ENCODE measurements at places on chromosomes 1 and 21.

DNA sequence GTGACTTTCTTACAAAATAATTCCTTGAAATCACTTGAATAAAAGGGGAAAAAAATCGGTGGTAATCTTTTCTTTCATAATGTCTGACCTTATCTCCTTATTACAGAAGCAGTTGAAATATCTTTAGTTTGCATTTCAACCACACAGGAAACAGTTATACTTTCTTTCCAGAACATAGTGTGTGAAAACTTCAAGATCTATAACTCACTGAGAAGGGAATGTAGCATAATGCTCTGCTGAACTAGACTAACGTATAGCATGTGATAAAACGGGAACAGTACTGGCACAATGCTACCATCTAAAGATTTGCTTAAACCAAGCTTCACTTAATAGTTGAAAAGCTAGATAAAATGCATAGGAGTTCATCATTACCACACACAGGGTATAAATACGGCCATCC is 45.0 kb downstream of the VAV3 start:
- no peak for DNase-seq

- DNase-seq, result no peak
Measured at GRCh38 chr1:248592655-248593054, 4.8 kb downstream of the OR2T10 start.

DNA sequence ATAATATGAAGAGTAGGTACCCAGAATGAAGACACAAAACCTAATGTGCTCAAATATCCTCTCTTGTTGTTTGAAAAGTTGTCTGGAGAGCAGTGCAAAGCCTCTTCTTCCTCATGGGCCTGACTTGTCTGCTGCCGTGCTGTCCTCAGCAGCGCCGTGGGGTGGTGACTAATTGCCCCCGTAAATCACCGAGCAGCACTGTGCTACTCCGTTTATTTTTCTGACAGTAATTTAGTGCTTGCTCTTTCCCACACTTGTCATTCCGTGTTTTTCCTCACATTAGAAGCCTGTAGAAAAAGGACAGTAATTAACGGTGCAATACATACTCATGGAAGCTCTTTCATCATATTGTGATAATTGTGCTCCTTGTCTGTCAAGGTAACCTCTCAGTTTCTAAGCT is 114.8 kb upstream of the BARHL2 start:
- no peak for DNase-seq

DNA sequence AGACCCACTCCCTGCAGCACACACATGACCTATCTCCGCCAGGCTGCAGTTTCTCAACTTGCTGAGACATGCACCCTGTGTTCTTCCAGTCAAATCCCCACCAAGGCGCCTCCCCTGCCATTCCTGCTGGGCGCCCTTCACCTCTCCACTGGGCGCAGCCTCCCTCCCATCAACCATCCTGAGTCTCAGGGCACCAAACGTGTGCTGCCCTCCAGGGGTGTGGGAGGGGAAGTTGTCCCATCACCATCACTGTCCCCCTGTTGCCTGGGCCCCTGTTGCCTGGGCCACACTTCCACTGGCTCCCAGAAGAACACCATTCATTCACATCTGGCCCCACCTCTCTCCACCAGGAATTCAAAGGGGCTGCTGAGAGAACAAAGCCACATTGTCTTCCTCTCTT is 44.9 kb upstream of the EFHD2 start:
- DNase-seq, result no peak

DNA sequence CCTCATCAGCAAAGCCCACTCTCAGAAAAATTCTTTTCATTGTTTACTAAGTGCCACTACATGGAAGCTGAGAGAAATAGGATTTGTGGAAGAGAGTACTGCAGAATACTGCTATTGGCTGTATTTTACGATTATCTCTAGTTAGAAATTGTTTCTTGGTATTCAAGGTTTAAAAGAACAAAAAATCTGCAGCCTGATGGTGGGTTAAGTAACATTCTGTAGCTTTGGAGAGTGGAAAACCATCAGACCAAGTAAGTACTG is 27.3 kb downstream of the PTTG1IP start:
- DNase-seq, result no peak

GRCh38 chr1:26279456-26280332 is at the start of gene SH3BGRL3:
Gene SH3BGRL3, plus strand, starts transcription at chr1:26280086. Its CDS starts 70 bp downstream, at chr1:26280156.
- peak; percentile 80 for DNase-seq

DNA sequence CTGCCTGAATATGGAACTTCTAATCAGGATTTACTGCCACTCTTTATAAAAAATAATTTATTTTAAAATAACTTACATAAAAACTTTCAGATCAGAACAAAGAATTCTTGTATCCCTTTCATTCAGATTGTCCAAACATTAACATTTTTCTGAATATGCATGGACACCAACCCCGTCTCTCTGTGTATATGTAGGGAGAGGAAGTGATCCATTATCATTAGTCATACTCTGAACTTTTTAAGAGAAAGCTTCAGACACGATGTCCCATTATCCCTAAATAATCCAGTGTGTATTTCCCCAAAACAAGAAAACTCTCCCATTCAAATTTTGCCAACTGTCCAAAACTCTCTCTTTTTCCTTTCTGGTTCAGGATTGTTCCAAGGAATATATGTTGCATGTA is 122.3 kb upstream of the CXADR start:
- DNase-seq, result no peak

DNA sequence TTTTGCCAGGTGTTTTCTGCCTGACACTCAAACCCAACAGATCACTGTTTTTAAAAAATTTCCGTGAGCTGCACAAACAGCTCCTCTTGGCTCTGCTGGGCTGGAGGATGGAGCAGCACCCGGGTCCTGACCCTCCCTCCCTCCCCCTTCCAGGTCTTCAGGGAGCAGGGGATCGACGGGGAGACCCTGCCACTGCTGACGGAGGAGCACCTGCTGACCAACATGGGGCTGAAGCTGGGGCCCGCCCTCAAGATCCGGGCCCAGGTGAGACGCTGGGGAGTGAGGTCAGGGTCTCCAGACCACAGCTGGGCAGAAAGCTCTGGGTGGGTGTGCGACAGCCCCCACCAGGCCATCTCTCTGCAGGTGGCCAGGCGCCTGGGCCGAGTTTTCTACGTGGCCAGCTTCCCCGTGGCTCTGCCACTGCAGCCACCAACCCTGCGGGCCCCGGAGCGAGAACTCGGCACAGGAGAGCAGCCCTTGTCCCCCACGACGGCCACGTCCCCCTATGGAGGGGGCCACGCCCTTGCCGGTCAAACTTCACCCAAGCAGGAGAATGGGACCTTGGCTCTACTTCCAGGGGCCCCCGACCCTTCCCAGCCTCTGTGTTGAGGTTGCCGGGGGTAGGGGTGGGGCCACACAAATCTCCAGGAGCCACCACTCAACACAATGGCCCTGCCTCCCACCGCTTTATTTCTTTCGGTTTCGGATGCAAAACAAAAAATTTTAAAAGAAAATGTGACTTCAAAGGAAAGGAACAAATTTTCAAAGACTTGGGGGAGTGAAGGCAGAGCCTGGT is 15.3 kb downstream of the NOC2L start:
- no peak for DNase-seq

DNA sequence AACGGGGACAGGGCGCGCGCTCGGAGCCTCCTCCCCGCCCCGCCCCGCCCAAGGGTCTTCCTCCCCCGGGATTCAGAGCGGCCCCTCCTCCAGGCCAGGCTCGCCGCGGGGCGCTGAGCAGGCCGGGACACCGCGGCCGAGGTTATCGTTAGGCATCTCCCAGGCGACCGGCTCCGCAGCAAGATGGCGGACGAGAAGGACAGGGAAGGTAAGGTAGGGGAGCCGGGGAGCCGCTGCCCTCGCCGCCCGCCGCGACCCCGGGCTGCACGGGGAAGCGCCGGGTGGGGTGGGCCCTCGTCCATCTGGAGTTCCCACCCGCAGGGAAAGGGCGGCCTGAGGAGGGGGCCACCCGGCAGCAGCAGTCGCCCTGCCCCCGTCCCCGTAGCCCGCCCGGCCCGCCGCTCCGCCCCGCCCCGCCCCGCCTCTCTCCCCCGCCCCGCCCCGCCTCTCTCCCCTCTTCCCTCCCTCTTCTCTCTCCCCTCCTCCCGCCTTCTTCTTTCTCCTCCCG is 105.9 kb upstream of the HNRNPU start:
- DNase-seq, result no peak

GRCh38 chr1:61184040-61184713 is 101.8 kb downstream of the NFIA start:
- no peak for DNase-seq

DNA sequence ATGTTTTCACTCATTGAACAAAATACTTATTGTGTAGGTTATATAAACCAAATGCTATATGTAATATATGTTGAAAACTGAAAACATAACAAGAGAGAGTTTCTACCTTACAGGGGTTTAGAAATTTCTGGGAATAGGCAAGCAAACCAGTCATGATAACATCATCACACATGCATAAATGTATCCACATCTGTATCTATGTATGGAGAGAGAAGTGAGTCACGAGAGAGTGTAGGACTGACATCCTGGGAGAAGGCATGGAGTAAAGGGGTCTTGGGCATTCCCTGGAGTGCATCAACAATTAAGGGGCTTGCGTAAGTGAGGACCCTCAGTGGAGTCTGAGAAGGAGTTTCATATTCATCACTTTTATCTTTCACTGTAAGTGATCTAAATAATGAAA is 65.5 kb downstream of the PCNX2 start:
- no peak for DNase-seq

DNA sequence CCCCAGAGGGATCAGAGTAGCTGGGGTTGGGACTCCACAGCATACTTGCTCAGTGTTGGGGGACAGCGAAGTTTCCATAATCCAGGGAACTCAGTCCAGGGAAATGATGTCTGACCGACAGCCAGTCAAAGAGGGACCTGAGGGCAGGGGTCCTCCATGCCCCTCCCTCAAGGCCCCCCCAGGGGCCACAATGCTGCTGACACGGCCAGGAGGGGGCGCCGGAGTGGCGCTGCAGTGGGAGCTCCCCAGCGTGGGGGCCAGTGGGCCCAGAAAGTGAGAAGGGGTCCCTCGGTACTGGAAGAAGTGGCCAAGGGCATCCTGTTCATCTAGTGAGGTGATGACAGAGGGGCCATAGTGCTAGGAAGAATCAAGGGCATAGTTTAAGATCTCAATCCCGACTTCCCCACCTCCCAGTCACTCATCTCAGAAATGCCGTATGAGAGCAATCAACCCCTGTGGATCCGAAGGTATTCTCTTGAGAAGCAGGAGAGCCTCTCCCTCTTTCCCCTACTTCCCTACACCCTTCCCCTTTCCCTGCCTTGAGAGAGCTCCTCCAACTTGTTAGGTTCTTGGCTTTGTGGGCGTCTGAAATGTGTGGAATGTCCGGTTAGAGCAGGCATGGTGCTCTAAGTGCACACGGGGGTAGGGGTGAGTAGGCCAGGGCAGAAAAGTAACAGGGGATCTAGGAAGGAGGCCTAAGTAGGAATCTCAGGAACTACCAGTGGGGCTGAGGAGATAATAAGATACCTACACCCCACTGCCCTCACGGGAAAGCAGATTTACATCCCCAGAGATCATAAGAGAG is 4.1 kb downstream of the NUDT17 start:
- DNase-seq, result no peak

DNA sequence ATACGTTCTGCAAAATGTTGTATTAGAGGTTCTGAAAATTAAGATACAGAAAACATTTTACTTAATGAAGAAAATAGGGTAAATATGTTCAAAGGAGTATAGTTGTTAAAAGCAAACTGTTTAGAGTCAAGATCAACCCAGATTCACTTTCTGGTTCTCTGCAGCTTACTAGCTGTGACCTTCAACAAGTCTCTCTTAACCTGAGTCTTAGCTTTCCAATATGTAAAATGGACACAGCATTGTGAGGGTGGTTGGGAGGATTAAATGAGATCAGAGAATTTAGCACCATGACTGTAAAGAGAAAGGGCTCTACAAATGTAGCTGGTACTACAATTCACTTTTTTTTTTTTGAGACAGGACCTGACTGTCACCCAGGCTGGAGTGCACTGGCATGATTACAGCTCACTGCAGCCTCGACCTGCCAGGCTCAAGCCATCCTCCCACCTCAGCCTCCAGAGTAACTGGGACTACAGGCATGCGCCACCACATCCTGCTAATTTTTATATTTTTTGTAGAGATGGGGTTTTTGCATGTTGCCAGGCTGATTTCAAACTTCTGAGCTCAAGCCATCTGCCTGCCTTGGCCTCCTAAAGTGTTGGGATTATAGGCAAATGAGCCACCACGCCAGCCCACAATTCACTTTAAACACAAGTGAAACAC is 43.9 kb downstream of the ATP1A1 start:
- DNase-seq, result no peak

DNA sequence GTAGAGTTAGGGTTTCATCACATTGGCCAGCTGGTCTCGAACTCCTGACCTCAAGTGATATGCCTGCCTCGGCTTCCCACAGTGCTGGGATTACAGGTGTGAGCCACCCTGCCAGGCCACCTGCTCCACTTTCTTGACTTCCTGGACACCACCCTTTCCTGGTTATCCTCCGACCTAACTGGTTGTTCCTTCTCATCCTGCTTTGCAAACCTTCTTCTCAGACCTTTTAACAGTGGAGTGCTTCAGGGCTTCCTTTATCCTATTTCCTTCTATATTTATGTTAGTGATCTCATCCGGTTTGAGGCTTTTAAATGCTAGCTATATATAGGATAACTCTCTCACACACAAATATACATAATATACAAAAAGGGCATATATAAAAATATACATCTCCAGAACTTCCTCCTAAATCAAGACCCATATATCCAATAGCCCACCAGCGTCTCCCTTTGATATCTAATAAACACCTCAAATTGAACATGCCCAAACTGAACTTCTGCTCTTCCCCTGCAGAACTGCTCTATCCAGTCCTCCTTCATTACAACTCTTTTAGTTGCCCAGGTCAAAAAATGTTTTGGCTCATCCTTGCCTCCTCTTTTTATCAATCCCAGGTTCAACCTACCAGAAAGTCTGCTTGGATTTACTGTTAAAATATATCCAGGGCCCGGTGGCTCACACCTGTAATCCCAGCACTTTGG is 19.5 kb upstream of the UQCRHL start:
- no peak for DNase-seq

DNA sequence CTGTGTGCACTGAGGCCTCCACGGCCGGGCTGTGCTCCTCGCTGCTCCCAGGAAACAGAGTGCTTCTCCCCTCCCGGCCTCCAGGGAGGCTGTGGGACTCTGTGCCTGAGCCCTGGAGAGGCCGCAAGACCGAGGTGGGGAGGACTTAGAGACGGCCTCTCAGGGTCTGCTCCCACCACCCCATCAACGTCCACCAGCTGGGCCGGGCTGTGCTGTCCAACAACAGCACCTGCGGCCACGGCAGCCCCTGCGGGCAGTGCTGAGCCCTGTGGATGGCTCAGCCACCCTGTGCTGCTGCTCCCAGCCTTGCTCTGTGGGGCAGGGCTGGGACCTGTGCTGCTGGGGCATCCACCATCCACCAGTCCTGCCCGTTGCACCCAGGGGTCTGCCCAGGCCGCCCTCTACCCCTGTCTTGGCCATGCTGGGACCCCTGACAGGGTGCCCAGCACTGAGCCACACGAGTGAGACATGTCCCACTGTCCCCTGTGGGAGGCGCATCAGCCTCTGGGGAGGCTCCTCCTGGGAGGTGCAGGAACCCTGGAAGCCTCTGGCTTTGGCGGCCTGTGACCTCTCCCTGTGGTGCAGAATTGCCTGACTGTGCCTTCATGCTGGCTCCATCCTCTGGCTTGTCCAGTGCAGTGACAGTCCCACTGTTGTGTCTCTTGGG is 31.2 kb upstream of the LRRC3 start:
- no peak for DNase-seq
